ENCODE measurements at places on chromosomes 3 and 15.

DNA sequence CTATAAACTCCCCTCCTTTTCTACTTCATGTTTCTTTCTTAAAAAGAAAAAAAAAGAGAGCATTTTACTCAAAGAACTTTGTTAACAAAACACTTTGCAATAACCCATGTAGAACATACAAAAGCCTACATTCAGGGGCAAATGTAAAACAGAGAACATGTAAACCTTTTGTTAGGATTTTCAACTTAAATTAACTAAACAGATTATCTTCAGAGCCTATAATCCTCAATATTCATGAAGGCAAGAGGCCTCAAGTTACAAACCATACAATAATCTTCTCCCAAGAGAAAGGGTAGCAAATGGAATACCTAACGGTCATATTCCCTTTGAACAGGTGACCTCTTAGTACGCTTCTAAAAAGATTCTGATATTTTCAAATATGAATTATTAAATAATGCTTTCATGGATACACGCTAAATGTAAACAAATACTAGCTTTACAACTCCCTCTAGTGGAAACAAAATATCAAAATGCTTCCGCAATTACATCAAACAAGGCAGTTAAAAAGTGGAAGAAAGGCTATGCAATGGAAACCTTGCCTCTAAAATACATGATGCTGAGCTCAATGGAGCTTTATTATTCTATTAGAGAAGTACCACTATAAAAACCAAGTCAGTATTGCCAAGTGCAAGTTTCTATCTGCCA, 9.9 kb downstream of the CEP152 start:
- DNase-seq, result no peak

GRCh38 chr15:86911022-86911421, 831.4 kb downstream of the AGBL1 start:
- DNase-seq, result no peak

- DNase-seq, result no peak
Measured at GRCh38 chr3:182709306-182709705, 84.0 kb upstream of the ATP11B start.

DNA sequence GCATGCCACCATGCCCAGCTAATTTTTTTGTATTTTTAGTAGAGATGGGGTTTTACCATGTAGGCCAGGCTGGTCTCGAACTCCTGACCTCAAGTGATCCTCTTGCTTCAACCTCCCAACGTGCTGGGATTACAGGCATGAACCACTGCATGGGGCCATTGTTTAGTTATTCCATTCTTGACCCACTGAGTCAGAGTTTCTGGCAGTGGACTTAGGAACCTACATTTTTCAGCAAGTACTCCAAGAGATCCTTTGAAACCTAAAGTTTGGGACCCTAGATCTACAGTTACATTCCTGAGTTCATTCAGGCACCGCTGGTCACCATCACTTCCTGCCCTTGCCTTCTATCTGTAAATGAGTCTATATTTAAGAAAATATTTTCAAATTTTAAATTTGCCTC, 1.4 kb upstream of the TNFSF10 start:
- DNase-seq, result no peak

- no peak for DNase-seq
Measured at GRCh38 chr15:89132611-89133507, 44.6 kb downstream of the ABHD2 start.

DNA sequence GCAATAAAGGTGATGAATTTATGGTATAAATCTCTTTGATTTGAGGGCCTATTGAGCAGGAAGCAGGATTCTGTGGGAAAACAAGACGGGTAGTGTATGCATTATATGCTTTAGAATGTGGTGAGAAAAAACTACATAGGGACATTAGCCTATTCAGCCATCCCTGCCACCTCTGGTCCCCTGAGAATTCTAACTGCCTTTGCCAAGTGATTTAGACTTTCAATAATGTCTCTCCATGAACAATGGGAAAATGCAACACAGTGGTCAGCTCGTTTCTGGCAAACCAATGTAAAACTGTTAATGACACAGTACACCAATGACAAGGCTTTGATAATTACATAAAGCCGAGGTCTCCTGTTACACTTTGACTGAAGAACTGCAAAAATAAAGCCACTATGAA, 314.7 kb upstream of the CNTN4 start:
- DNase-seq, result no peak

DNA sequence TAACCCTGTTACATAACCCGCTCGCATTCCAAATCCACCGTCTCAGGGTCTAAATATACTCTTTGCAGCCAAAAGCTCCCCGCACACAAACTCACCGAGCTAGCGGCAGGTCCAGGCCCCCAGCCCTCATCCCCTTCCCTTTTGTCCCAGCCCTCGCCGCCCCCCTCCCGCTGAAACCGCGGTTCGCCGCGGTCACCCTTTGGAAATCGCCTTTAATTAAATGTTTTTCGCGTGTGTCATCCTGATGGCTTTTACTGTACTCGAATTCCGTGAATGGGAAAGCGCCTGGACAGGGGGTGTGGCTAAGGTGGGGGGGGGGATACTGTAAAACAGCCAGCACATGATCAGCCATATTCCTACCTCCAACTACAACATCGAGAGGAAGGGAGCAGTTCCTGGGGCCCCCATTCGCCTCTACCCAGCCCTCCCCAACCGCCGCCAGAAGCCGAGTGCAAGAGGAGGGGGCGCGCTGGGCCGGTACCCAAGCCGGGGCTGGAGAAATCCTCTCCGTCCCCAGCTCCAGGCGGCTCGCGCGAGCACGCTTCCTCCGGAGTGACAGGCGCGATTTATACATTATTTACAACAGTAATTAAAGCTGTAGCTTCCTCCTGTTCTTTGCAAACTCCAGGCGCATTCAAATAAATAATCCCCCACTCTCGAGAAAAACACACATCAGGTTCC, 1.7 kb downstream of the RORA start:
- no peak for DNase-seq

- no peak for DNase-seq
Measured at GRCh38 chr3:63607716-63608115, 44.8 kb upstream of the SNTN start.

DNA sequence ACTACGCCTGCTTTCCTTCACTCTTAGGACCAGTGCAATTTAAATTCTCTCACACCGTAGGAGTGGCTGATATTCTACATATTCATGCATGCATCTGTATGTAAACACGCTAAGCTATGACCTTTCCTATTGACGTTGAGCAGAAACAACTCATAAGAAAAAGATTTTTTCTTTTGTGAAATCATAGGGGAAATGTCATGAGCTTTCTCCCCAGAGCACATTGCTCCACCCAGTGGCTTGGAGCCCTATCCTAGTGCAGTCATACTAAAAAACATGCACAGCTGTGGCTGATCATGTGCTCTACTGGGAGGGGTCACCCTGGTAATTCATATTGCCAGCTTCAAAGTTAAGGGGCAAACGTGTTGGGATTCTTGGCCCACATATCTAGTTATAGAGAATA, 1.8 kb upstream of the MESD start:
- no peak for DNase-seq

DNA sequence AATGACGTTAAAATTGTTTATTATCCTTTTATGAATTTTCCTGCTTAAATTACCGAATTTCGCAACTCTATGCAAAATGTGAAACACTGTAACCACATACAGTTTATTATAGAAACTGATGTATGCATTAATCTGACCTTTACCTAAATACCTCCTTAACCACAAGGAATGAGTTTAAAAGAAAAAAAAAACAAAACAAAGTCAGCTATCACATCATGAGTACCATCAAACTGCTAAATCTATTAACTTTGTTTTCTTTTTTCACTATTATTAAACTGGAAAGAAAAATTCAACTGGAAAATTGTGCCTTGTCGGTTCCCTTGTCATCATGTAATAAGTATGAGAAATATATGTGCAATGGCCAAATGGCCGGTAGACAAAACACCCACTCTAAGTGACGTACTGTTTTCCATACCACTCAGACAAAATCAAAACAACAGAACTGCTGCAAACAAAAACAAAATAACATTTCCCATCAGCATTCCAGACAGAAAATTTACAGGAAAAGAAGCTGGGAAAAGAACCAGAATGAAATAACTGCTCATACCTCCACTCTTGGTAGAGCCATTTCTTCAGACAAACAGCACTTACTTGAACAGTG, 415.3 kb downstream of the FOXP1 start:
- no peak for DNase-seq

DNA sequence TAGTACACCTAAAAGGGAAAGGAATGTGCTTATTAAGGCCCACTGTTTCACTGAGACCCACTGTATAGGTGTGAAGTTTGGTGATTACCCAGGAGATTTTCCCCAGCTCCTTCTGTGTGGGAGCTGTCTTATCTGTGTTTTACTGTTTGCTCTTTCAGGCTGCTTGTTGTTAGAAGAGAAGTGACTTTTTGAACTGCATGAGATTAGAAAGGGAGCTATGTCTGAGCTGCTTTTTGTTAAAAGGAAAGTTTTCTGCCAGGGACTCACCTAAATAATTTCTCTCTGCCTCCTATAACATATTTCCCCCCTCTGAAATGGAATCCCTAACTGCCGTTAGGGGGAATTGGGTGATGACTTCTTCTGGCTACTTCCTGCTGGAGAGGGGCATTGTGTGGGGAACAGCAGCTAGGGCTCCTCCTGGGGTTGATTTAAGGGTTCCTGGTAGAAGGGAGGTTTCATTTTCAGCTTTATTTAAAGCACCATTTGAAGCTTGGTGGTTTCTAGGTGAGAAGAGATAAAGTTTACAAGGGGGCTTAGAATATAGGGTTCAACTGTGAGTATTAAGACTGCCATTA, 77.1 kb upstream of the ATP11B start:
- DNase-seq, result no peak

- no peak for DNase-seq
Measured at GRCh38 chr3:108433928-108434327, 76.5 kb downstream of the MYH15 start.

GRCh38 chr3:41208507-41209220, 9.4 kb downstream of the CTNNB1 start:
- no peak for DNase-seq

GRCh38 chr3:128970740-128971047, 23.2 kb downstream of the CFAP92 start:
- DNase-seq, result no peak

GRCh38 chr15:45179221-45179985, 8.4 kb downstream of the SHF start:
- no peak for DNase-seq

DNA sequence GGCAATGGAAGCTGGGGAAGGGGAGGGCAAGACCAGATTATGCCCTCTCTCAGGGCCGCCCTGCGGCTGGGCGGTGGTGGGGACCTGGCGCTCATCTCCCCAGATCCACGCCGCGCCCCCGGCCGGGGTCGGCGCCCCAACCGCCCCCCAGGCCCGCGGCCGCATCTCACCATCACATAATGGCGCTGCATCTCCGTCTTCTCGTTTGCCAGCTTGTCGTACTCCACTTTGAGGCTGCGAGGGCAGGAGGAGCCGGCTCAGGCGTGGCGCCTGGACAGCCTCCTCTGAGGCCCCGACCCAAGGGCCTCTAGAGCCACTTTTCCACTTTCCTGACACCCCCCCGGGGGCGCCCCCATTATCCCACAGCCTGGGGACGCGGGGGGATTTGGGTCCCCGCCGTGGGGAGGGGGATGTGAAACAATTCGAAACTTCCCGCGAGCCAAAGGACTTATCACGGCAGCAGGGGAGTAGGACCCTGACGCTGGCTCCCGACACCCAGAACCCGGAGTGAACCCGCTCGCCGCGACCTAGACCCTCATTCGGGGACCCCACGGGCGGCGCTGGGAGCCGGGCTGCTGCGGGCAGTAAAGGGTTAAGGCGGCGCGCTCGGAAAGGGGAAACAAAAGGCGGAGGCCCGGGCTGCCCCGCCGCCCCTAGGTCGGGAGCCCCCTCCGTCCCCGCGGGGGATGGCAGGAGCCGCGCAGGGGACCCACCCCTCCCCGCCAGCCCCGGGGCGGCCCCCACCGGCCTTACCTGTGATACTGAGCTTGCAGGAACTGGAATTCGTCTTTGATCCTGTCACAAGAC, 2.1 kb downstream of the TLE3 start:
- no peak for DNase-seq

DNA sequence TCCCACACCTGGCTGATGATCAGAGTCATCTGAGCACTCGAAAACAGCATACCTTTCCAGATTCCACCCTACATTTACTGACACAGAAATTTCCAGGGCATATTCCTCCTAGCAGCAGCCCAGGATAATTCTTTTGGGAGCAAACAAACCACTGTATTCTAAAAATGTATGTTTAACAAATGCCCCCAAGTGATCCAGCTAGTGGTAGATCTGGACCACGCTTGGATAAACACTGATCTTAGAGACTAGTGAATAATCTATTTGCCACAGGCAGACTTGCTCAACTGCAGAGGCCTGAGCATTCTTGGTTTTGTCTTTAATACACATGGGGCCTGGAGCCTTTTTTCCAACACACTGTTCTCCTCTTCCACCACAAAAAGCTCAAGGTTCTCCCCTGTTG, 89.6 kb downstream of the TM4SF4 start:
- no peak for DNase-seq

DNA sequence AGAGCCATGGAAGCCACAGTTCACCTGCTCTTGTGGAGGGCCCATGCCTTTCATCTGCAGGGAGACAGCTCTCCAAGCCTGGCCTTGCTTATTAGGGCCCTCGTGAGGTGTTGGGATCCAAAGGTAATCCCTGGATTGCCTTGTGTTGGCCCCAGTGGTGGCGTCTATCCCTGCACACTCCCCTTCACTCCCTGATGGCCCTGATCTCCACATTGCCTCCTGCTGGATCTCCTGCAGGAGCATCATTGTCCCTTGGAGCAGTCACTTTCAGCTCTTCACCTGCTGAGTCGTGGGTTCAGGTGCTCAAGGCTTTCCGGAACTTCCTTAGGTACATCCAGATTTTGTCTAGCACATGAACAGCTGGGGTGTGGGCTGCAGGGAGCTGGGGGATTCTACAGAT, 7.0 kb downstream of the PPCDC start:
- no peak for DNase-seq

DNA sequence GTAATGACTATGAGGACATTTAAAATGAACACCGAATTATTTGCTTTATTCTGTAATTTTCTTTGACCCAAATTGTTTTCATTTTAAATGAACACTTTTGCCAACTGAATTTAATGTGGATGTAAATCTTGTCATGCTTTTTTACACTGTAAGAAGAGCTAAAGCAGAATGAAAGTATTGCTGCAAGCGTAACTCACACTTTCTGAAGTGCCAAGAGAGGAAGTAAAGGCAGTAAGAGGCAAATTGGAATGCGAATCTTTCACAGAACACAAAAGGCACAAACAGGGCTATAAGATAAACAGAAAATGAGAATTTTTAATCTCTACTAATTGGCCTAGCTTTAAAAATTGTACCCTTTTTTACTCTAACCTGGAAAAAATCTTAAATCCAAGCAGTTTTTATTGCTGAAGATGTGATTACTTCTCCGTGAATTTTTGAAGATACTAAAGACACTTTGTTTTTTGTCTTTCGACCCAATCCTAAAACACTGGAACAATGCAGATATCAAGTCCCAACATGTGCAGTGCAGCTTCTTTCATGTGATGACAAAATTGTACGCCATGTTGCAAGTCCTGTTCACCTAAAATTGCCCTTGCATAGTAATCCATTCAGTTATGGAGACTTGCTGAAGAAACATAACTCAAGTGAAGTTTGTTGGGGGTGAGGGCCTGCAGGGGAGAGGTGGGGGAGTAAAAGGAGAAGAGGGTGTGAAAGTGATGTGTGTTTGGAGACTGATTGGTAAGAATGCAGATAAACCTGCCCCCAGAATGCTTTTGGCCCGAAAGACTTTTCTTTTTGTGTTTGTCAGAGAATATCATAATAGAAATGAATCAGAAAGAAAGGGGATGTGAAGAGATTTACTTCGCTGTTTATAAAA, 1.4 kb downstream of the ARID3B start:
- no peak for DNase-seq

GRCh38 chr15:69652293-69652692, 199.7 kb downstream of the RPLP1 start:
- no peak for DNase-seq

- no peak for DNase-seq
Measured at GRCh38 chr15:30830961-30831360, 72.8 kb upstream of the FAN1 start.
